ENCODE measurements at places on chromosomes 7 and 10. TPM values are rescaled to one million over a fixed set of nuclear protein-coding genes. Genes with fewer than 3 reads are reported as not detected.

- no peak for DNase-seq
Observed at GRCh38 chr10:70337201-70337651, 45.2 kb downstream of the LRRC20 start.

STEAP1B gene
- total RNA-seq, result not detected

- no peak for DNase-seq
Observed at GRCh38 chr10:90199093-90199492, 497.7 kb downstream of the KIF20B start.

GRCh38 chr10:19756919-19757318 lies 59.3 kb upstream of the PLXDC2 start:
- no peak for DNase-seq

DNA sequence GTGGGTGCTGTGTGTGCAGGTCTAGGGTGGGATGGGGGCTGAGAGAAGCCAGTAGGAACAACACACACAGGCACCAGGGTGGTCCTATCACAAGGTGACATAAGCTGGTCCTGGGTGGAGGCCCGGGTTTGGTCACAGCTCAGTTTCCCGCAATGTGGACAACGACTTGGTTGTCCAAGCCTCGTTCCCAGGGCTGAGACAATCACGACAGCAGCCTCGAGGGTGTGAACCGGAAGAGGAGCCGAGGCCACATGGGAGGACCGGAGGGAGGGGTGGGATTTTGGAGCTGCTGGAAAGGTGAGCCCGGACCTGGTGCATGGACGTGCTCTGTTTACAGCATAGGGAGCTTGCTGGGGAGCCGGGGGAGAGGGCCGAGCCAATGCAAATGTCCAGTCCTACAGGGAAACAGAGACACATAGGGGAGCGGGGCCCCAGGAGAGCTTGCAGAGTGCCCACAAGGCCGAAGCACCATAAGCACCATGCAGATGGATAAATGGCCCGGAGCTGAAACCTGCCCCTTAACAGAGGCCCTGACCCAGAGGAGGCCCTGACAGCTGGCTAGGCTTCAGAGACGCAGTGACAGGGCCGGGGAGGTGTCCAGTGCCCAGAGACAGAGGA lies 92.8 kb downstream of the PRKAG2 start:
- DNase-seq, result no peak

DNA sequence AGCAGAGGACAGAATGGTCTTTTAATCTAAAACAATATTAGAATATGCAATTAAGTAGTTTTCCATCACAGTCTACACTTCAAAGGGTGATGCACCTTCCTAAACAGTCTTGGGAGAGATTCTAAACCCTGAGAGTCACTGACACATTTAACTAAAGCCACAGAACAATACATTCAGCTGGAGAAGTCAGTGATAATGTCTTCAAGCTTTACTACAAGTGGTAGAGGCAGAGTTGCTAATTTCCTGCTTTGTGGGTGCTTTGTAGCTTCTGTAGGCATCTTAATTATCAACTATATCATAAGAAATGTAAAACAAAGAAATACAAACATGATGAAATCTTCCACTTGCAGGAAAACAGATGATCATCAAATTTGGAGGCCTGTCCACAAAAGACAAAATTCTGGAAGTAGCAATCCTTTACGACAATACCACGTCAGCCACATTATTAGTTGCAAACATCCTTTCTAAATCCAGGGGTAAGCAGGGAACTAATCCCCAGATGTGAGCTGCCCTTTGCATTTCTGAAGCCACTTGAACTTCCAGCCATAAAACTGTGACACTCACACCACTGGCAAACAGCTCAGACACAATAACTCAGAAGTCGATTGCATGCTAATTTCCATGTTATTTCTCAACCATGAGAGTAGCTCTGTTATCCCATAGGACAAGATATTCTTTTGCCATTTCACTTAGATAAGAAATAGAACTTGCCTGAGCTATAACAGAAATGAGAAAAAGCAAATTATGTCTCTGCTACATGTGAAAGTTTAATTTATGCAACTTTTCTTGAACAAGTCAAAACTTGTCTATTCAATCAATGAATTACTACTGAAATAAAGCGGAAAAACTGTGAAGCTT lies 212.2 kb downstream of the FAM107B start:
- DNase-seq, result no peak

- DNase-seq, result no peak
Observed at GRCh38 chr10:112790921-112791320, 159.1 kb upstream of the TCF7L2 start.

GRCh38 chr7:9192969-9193368 lies 759.6 kb downstream of the NXPH1 start:
- no peak for DNase-seq

CREB5 gene
- total RNA-seq, result 0.19 TPM

Measured in naive thymus-derived CD8-positive, alpha-beta T cell (primary cell).